T follicular helper cell (primary cell): ENCODE measurements at places on chromosomes 12 and 14.

- no peak for DNase-seq
Measured at GRCh38 chr14:20608383-20609110, 17.4 kb upstream of the RNASE12 start.

DNA sequence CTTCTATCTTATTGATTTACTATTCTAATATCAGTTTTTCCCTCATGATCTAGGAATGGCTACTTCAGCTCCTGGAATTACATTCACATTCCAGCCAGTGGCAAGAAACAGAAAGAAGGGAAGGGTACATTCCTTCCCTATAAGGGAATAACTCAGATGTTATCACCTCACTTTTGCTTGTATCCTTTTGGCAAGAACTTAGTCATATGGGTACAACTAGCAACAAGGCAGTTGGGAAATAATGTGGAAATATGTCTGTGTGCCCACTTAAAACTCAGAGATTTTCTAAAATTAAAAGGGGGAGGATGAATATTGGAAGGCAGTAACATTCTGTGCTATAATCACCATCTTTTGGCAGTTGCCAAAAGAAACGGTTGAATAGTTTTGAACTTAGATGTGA is 85.6 kb downstream of the MSRB3 start:
- no peak for DNase-seq

DNA sequence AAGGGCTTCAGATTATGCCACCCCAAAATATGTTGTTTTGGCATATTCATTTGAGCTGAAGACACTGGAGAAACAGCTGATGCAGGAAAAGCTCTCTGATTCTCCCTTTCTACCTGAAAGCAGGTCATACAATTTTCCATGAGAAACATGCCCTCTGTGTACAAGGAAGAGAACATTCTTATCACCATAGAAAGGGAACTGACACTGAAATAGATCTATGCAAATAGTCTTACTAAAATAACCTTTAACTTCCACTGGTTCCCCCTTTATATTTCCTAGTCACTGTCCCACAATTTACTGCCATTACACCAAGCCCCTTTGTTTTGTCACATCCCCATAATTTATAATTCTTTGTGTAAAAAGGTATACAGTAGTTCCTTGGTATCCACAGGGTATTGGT is 9.6 kb upstream of the PHC1 start:
- no peak for DNase-seq

- no peak for DNase-seq
Measured at GRCh38 chr12:76186131-76186906, 101.8 kb upstream of the NAP1L1 start.

DNA sequence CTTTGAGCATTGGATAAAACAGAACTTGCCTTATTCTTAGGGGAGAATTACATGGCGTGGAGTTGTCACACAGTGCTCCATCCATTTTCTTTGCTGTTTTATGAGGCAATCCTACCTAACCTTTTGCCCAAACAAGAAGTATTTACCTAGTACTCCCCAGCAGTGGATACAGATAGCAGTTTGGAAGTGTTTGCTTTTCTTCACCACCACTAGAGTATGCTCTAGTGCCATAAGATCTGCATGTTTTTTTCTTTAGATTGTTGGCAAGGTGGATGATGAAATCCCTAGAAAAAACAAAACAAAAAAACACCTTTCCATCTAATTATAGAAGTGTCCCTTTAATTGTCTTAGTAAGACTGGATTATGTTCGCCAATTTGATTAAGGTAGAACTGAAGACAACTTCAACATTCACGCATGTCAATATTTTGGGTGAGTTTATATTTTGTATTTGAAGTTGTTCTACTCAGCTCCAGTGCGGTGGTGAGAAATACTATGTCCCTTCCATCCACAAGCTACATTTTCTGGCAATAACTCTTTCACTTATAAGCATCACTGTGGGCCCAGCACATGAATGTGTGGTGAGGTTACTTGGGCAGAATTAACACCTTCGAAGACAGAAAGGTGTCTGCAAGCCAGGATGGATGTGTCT is 23.6 kb upstream of the TMEM260 start:
- no peak for DNase-seq

- peak; percentile 41 for DNase-seq
Measured at GRCh38 chr12:46303039-46303666, 34.3 kb upstream of the SLC38A1 start.

DNA sequence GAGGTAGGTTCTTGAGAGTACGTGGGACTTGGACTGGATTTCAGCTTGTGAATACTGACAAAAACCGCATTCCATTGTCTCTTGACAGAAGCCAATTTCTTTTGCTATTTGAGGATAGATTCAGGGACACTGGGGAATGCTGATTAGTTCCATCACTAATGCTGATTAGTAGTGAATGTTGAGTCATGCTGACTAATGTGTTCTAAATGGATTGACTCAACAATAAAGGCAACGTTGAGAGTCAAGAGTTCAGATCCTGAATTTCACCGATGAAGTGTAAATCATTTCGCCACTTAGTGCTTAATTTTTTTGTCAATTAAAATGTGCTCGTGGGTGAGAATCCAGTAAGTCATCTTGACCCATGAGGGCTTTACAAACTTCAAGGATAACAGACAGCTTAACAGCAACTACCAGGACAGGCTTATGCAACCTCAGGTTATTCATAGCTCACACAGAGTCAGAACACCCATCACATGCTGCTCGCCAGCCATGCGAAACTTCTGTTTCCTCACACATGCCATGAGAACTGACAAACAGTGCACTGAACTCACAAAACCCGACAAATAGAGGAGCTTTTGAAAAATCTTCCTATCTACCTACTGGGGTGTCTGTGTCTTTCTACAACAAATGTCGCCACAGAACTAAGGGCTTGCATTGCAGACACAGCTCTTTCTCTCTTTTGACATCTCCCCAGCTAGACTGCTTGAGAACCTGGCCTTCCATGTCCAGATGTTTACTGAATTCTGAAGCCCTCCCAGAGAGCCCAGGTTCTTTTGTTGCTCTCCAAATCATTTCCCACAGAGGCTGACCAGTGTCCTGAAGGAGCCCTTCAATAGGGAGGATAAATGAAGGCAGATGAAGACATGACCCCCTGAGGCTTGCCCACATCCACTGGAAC is 316.4 kb downstream of the ZFP36L1 start:
- DNase-seq, result no peak

DNA sequence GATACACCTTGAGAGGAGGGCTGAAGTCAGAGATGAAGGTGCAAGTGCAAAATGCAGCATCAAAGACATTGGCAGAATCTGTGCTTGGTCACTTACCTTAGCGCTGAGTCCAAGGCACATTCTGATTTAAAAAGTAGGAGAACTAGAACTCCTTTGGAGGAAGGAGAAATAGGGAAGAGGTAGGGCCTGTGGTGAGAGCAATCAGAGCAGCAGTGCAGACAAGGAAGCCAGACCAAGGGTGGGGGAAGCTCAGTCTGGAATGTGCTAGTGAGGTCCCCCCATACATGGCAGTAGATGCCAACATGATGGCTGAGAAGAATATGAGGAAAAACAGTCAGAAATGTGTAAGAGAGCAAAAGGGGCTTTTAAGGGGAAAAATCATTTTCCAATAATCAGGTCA is 206.5 kb downstream of the SSPN start:
- no peak for DNase-seq

DNA sequence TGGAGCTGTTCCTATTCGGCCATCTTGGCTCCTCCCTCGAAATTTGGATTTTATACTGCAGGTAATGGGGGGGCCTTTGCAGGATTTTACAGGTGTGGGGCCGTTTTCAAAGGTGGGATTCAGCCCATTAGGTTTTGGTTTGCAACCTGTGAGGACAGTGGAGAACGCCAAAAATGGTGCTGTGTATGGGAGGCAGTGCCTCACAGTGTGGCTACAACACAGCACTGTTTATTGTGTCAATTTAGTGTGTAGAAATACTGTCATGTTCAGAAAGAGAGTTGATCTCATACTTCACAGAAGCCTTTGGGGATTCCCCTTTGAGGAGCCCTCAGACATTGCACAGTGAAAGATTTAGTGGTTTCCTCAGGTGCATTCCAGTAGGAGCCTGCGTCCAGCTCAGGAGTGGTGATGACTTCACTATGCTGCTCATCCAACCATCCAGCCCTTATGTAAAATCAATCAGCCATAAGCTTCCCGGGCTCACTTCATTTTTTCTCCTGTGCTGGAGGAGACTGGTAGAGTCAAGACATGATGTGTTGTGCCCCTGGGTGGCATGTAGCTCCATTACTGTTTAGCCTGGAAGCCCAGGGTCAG is 92.7 kb upstream of the PRMT8 start:
- DNase-seq, result no peak

GRCh38 chr14:103463149-103463548 is 59.5 kb downstream of the CKB start:
- no peak for DNase-seq

- DNase-seq, result no peak
Measured at GRCh38 chr14:67391268-67391667, 20.7 kb downstream of the PLEK2 start.

DNA sequence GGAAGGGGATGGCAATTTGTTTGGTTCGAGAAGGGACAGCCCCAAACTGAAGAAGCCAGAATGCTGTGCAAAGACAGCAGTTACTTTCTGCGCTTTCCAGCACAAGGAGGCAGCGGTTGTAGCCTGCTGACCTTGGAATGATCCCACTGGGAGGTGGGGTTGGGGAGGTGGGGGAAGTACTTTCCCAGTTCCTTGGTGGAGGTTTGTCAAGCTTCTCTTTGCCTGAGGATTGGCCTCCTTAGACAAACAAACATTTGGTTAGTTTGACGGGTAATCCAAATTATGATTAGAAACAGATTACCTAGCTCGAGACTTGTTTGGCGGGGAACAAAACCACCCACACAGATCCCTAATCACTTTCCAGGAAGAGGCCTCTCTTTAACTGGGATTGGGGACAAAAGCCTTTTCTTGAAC is 79.1 kb upstream of the EGLN3 start:
- DNase-seq, result no peak

DNA sequence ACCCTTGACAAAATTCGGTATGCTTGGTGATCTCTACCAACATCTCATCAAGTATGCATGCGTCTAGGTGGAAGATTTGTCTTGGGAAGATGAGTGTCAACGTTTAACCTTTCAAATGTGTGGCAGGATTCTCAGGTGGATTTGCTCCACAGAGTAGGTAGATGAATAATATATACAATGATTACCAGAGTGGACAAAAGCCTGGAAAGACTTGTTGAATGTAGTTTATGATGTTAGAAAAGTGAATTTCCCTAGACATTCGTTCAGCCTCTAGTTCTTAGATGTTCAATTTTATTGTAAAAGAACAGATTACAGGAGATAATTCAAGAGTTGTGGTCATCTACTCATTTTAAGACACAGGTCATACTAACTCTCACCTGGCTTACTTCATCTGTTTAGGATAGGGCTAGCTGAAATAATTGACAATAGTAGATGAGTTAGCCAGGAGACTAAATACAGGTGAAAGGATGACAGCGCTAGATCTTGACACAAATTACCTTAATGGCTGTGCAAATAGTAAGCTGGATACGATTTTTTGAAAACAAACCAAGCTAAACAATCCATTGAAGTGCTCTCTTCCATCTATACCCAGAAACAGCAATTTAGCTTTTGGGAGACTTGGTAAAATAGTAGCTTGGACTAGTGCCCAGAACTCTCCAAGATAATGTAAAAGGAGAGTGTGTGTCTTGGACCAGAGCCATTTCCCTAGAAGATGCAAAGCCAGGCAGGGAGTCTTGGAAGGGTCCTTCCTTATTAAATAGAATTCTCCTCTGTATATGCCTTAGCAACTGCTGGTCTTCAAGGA is 168.0 kb downstream of the DACT1 start:
- no peak for DNase-seq

DNA sequence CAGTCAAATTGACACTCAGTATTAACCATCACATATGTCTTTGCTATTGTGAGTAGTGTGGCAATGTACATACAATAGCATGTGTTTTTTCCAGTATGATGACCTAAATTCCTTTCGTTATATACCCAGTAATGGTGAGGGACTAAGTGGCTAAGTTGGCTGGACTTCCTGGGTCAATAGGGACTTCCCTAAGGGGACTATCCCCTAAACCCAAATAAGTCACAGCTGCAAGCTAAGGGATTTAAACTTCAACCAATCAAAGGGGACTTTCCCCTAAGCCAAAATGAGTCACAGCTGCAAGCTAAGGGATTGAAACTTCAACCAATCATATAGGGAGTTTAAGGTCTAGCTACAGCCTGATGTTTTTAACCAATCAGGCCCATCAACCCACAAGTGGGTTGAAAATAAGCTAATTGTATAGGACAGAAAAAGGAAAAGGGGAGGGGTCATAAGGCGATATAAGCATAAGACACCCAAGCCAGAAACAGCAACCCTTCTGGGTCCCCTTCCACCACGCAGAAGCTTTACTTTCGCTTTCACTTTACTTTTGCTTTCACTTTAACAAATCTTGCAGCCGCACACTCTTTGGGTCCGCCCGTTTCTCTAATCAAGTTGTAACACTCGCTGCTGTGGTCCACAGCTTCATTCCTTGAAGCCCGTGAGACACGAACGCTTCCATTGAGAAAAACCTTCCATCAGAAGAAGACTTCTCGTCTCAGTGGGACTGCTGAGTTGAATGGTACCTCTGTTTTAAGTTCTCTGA is 404.4 kb downstream of the FLRT2 start:
- DNase-seq, result peak; percentile 30

DNA sequence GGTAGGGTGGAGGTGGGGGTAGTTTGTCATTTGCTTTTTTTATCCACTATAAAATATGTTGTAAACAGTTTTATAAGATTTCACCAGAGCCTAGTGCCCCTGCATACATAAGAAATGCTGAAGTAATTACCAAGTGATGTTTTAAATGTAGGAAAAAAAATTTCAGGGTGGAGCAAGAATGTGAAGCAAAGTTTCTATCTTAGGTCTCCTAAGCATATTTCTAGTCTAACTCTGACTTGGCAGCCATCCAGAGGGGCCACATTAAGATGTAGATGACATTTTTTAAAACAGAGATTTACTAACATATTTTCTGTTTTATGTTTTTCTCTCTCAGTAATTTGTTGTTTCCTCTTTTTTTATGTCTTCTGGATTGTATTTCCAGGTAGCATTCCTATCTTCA is 15.8 kb upstream of the KRAS start:
- DNase-seq, result no peak

DNA sequence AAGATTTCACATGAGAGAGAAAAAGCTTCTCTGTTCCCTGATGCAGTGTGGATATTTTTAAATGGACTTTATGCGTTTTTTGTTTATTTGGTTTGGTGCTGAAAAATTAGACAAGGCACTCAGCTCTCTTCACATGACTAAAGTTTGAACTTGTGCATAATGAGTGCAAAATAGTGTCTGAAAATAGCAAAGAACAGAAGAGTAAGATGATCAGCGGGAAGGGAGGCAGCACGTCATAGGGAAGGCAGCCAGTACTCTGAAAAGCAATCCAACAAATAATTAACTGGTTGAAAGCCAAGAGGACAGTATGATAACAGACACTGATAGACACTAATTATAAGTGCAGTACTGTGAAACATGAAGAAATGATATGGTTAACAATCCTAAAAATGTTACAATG is 46.6 kb upstream of the CDKN3 start:
- no peak for DNase-seq

GRCh38 chr12:76202621-76203020 is 118.1 kb upstream of the NAP1L1 start:
- no peak for DNase-seq

- no peak for DNase-seq
Measured at GRCh38 chr12:112523856-112524255, 105.1 kb downstream of the PTPN11 start.

GRCh38 chr12:28780096-28780495 is 369.0 kb upstream of the FAR2 start:
- DNase-seq, result no peak
